ENCODE measurements at places on chromosomes 3 and 15. TPM values are rescaled to one million over a fixed set of nuclear protein-coding genes. Genes with fewer than 3 reads are reported as not detected.

The MESP2 gene
- 0.34 TPM for polyA plus RNA-seq

The KLHL40 gene
- polyA plus RNA-seq, result not detected

The TMEM212 gene
- 0.35 TPM for polyA plus RNA-seq

The ADAMTS7 gene
- polyA plus RNA-seq, result 32.2 TPM

The CLCN2 gene
- 16.3 TPM for polyA plus RNA-seq

The CLEC3B gene
- polyA plus RNA-seq, result 22.7 TPM

The SLC51A gene
- polyA plus RNA-seq, result 7.9 TPM

The FOXL2 gene
- polyA plus RNA-seq, result not detected

The GPR149 gene
- polyA plus RNA-seq, result not detected

The RYR3 gene
- polyA plus RNA-seq, result 2.5 TPM

The PCSK6 gene
- polyA plus RNA-seq, result 8.2 TPM

The ITGA11 gene
- polyA plus RNA-seq, result 2.6 TPM
